RCC 7860 (cell line): ENCODE measurements at places on chromosomes 5 and 9.
A peak's percentile ranks its signal among the peaks of the same experiment; 100 is the strongest.

- no peak for DNase-seq
Measured at GRCh38 chr5:20229303-20230005, 241.5 kb upstream of the CDH18 start.

- no peak for DNase-seq
Measured at GRCh38 chr5:122118356-122118948, 10.9 kb upstream of the ZNF474 start.

DNA sequence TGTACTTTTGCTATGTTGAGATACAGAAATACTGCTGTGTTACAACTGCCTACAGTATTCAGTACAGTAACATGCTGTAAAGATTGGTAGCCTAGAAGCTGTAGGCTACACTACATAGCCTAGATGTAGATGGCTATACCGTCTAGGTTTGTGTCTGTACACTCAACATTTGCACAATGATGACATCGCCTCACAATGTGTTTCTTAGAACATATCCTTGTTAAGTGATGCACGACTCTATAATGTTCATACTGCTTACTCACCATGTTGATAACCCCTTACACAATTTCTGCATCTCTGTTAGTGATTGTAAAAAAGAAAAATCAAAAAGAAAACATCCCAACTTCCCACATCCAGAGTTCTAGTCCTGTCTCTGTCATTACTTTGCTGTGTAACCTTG lies 450.0 kb downstream of the CCDC171 start:
- peak; percentile 42 for DNase-seq

DNA sequence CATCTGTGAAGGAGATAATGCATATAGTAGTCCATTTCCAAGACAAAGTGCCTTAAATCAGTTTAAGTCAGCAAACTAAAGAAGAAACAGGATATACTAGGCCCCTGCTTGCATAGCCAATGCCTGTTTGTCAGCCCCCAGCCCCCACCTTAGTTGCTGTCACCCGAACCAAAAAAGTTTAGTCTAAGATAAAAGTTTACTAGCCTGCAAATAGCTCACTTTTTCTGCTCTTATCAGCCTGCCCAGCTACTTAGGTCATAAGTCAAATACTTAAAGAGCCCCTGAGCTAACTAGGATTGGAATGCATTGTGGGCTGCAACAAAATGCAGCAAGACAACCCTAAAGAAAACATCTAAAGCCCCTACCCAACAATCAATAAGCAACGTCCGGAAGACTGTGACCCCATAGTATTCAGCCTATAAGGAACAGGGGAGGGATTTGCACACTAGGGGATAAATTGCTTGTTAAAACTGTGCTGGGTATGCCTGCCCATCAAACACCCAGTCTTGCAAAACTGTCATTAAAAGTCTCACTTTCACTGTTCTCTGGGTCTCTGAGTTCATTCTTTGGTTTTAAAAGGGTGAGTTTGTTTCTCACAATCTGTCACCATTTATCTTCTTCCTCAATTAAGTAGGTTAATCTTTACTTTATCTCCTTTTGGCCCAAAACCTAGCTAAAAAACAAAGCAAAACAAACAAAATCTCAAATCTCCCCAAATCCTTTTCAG lies 92.4 kb upstream of the CEP78 start:
- DNase-seq = no peak

DNA sequence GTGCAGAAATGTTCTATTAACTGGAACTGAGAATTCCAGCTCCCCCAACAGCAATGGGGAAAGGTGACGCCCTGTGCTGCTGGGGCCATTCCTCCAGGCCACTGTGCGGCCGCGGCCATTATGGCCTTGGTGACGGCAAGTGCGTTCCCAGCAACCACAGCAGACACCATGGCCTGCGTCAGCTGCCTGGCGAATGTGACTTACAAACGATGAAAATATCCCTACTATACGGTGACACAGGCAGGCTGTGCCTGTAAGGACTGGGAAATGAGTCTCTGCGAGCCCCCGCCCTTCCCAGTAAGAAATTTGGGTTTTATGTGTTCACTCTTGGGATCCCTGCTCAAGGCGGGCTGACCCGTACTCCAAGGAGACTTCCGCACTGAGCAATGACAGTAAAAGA lies 20.6 kb downstream of the CLPTM1L start:
- DNase-seq = no peak

- DNase-seq = no peak
Measured at GRCh38 chr9:34169125-34169524, 9.7 kb upstream of the UBAP1 start.

- no peak for DNase-seq
Measured at GRCh38 chr5:76688212-76688611, 27.7 kb upstream of the F2R start.

GRCh38 chr9:135777623-135778177 lies 75.7 kb downstream of the KCNT1 start:
- no peak for DNase-seq
